Colonic mucosa (tissue), 4 donors: ENCODE measurements at places on chromosomes 3 and 15. TPM values are rescaled to one million over a fixed set of nuclear protein-coding genes. Genes with fewer than 3 reads are reported as not detected.

The MED12L gene
- 1.3 TPM for total RNA-seq

- DNase-seq = no peak
These were observed 71.5 kb downstream of the ZMAT3 start for GRCh38 chr3:179000144-179000543.

The PLA2G4D gene
- total RNA-seq = 0.27 TPM

DNA sequence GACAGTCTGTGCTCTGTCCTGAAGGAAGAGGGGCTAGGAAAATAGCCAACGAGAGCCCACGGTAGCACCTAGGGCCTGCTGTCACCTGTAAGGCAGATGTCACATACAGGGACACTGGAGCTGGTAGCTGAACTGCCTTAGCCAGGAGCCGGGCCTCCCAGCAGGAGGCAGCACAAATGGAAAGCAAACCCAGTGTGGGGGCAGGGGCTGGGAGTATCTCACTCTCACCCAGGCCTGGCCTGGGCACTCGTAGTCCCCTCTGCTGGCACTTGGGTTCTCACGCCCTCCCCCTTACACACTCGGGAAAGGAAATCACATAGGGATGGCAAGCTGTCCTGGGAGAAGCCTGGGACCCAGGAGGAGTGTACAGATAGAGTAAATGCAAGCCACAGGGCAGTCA is 173.1 kb upstream of the CHRNA7 start:
- no peak for DNase-seq

The WDR6 gene
- 92.3 TPM for total RNA-seq

- no peak for DNase-seq
These were observed 24.6 kb downstream of the CCDC14 start for GRCh38 chr3:123936400-123936799.

- DNase-seq = no peak
These were observed 3.7 kb downstream of the SPTBN5 start for GRCh38 chr15:41890050-41890690.

DNA sequence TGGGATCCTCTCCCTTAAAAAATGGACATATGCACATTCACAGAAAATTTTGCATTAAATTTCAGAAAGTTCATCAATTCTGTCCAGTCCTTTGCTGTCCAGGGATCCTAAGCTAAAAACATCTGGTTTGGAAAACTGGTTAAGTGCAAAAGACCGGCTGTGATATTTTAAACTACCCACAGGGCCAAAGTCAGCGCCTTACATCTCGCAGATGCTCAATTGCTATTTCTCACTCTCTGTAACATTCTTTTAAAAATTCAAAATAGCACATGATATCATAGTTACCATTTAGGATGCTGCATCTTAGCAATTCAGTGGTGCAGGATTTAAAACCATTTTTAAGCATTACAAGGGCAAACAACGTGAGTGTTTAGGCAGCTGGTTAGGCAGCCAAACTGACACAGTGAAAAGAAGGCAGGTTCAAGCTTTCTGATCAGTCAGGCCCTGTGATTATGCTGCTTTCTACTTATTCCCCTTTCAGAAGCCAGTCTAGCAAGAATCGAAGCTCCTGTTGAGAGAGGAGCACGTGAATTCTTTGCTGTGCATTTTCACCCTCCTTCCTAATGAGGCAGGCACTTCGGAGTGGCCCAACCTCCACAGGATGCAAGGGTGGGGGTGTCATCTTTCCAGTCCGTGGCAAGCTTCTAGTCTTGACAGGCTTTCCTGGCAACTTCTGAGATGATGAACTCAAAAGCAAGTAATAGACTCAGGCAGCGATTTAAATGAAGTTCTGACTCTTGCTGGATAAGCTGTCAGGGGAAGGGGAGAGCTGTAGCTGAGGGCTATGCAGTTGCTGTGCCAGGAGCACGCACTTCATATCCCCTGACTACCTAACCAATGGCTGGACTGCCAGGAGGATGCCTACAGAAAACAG is 8.8 kb downstream of the PRICKLE2 start:
- DNase-seq = no peak

The CSPG5 gene
- total RNA-seq = 0.74 TPM

The GOLGA6B gene
- not detected for total RNA-seq

The RASGRF1 gene
- total RNA-seq = 0.15 TPM
